Cortex of kidney (tissue), 1 donor: ENCODE measurements at places on chromosomes 11 and 22.

- DNase-seq = no peak
Measured at GRCh38 chr11:134764966-134765365, 352.9 kb upstream of the B3GAT1 start.

- DNase-seq = no peak
Measured at GRCh38 chr11:44618561-44619425, 53.3 kb downstream of the CD82 start.

DNA sequence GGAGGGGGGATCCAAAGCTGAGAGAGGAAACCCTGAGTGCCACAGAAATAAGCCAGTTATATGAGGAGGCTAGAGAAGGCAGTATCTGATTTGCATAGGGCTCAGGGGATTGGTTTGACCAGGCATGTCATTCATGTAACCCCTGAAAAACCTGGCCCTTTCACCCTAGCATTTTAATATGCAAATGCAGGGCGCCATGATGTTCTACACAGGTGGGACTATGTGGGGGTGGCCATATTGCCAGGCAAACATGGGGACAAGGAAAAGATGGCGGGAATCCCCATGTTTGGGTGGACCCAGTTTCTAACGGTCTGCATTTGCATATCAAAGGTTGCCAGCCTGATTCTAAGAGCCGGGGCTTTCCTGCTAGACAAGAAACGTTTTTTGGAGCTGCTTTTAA, 27.2 kb downstream of the CSF2RB start:
- DNase-seq = no peak

GRCh38 chr11:26946257-26946716, 47.6 kb upstream of the FIBIN start:
- no peak for DNase-seq

- no peak for DNase-seq
Measured at GRCh38 chr11:68039526-68040086, 781 bp downstream of the TCIRG1 start.

DNA sequence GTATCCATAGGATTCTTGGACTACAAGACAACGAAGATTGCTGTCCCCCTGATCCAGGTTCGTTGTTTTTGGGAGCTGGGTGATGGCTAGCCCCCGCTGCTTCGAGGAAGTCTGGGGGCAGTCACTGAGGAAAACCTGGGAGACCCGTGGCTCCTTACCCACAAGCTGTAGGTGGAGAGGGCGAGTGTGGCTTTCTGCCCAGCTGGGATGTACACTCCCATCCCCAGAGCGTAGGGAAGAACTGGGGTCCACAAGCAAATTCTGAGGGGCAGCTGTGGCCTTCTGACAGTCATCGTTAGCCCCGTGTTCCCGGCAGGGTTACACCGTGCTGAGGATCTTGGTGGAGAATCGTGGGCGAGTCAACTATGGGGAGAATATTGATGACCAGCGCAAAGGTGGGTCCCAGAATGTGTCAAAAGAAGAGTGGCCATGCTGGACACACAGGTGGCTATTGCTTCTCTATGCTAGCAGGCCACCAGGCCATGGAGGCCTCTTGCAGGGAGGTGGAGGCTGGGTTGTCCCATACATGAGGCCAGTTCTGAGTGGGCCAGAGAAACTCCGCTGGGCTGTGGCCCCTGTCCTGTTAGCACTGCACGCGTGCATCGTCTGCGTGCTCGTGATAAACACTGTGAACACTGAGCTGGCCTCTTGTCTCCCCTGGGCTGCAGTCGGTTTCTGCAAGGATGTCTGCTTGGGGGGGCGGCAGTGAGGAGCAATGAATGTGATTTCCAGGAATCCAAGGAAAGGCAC, 39.8 kb downstream of the GLB1L2 start:
- no peak for DNase-seq

GRCh38 chr11:69142895-69143294, 12.8 kb upstream of the SMIM38 start:
- no peak for DNase-seq

DNA sequence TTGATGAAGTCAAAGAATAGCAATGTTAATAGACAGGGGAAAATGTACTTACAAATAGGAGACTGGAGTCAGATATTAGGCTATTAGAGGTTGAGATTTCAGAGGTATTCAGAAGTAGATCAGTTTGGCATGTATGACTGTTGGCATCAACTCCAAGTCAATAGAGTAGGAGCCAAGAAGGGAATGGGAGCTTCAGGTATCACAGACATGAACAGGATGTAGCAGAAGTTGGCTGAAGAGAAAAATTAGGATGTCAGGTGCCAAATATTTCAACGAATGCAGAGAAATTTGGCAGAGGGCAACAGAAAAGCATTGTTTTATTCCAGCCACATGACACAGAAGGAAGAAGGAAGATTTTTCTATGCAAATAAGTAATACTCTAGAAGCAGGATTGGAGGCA, 69.7 kb downstream of the GLYATL1 start:
- no peak for DNase-seq

- no peak for DNase-seq
Measured at GRCh38 chr11:16394947-16395346, 38.6 kb upstream of the SOX6 start.

- no peak for DNase-seq
Measured at GRCh38 chr11:47943721-47944586, 36.4 kb upstream of the PTPRJ start.

DNA sequence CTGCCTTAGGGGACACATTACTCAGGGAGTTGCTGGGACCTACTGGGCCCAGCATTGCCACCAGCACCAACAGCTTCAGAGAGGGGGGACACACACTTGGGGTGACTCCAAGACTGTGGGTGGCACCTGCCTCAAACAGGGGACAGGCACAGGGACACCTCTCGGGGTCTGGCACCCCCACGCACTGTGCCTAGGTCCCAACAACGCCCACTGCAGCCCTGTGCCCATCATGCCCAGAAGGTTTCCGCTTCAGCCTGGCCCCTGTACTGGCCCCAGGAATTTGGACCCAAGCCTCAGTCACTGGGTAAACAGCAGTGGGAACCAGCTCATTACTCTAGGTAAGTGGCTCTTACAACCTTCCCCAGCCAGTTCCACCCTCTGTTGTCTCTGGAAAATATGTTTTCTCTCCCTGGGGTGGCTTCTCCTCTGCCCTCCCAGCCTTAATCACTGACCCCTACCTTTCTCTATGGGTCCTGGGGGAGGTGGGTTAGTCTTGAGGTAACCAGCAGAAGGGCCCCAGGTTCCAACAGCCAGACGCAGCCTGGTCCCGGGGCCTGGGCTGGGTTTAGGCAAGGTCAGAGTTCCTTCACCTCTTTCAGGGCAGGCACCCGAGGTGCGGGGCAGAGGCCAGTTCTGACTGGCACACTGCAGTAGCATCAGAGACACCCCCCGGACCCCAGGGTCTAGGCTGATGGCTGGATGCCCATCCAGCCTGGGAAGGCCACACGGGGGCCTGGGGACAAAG, 123.6 kb downstream of the MED15 start:
- DNase-seq = no peak

GRCh38 chr22:29625090-29625825, 21.8 kb downstream of the NF2 start:
- no peak for DNase-seq

- no peak for DNase-seq
Measured at GRCh38 chr11:83617671-83618070, 331.5 kb upstream of the CCDC90B start.

DNA sequence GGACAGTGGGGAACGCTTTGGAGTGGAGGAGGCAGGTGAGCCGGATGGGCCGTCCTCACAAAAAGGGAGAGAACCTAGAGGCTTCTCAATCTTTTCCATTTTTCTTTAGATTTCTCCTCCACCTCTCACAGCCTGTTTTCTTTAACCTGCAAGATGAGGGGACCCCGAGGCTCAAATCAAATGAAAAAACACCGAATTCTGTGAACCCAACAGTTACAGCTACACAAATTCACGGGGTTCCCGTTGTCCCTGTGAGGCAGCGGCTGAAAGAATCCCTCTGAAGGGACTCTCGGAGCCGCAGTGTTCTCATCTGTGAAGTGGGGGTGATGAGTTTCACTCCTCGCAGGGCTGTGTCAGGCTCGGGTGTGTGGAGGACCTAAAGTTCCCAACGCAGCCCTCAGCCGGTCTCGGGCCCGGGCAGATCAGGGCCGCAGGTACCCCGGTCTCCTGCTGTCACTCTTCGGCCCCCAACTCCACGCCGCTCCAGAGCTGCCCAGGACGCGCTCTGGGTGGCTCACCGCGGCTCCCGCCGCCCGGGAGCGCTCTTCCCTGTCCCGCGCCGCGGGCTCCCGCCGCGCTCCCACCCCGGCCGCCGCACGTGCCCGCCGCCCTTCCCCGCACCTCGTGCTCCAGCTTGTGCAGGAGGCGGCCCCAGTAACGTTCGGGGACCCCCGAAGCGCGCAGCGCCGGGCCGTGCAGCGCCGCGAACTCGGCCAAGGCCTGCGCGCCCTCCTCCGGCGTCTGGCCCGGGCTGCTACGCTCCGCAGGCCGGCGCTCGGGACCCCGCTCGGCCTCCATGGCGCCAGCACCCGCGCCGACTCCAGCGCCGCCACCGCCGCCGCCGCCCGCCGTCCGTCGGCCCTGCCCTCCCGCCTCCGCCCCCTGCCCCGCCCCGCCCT, at the start of gene TTLL12:
Gene TTLL12 (minus strand): TSS at position 863 of the 899 bp plus-strand sequence. CDS start 65 bp downstream, at position 798.
- no peak for DNase-seq
